OCI-M1 (cell line): ENCODE measurements at places on chromosomes 11 and 22.

- peak; percentile 83 for DNase-seq
Observed at GRCh38 chr22:30195245-30196140, 51.1 kb downstream of the LIF start.

DNA sequence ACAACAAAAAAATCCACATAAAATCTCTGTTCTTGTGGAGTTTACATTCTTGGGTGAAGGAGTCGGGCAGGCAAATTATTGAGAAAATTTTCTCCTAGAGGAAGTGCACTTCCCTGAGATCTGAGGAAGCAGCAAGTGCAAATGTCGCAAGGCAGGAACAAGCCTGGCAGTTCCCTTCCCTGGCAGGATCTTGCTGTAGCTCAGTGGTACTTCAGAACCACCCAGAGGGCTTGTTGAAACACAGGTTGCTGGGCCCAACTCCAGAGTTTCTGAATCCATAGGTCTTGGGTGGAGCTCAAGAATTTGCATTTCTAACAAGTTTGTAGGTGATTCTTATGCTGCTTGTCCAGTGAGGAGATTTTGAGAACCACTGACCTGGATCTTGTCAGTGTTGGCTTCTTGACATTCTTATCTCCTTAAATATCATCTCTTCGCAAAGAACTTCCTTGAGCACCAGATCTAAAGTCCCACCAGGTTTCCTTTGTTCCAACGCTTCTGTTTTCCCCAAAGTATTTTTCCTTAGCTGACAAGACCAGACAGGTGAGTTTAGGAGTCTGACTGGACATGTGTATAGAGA, 9.6 kb downstream of the QSER1 start:
- no peak for DNase-seq

DNA sequence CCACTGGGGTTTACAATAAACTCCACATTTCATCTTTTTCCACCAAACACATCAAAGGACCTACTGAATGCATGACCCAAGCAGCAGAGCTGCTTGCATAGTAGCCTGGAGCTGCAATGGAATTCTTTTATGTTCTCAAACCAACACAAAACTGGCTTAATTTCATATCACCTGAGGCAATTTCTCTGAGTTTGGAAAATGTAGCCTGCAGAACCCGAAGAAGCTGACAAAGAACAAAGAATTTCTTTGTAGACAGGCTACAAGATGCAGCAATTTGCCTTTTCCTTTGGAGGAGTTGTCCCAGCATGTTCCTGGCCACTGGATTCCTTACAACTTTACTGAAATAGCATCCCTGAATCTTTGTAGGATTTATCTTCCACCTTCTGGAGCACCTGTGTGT, 5.5 kb upstream of the TECTA start:
- no peak for DNase-seq

DNA sequence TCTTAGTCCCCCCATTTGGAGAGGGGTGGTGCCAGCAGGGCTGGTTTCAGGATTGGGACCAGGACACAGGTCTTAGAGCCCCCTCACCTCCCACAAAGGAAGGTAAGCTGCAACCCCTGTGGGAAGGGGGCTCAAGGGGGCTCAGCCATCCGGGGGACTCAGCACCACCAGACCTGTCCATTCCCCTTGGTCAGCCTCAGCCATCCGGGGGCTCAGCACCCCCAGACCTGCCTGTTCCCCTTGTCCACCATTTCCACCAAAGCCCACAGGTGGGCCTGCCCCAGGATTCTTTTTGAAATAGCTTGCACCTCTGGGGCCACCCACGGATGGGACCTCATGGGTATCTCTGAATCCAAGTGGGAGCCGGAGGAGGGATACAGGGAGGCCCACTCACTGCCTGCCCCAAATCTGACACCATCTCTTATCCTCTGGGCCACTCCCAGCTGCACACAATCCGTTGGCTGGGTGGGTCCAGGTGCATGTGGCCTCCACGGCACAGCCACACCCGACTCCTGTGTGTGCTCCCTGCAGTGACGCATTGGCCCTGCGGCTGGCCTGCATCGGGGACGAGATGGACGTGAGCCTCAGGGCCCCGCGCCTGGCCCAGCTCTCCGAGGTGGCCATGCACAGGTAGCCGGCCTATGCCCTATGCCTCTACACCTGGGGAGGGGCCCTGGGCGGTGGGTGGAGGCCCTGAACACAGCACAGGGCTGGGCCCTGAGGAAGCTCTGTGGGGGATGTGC, 15.9 kb downstream of the MCAT start:
- DNase-seq: no peak

- DNase-seq: peak; percentile 84
Observed at GRCh38 chr22:41197038-41197972, 7.8 kb upstream of the L3MBTL2 start.

- DNase-seq: no peak
Observed at GRCh38 chr11:106728859-106729258, 289.4 kb downstream of the GUCY1A2 start.

DNA sequence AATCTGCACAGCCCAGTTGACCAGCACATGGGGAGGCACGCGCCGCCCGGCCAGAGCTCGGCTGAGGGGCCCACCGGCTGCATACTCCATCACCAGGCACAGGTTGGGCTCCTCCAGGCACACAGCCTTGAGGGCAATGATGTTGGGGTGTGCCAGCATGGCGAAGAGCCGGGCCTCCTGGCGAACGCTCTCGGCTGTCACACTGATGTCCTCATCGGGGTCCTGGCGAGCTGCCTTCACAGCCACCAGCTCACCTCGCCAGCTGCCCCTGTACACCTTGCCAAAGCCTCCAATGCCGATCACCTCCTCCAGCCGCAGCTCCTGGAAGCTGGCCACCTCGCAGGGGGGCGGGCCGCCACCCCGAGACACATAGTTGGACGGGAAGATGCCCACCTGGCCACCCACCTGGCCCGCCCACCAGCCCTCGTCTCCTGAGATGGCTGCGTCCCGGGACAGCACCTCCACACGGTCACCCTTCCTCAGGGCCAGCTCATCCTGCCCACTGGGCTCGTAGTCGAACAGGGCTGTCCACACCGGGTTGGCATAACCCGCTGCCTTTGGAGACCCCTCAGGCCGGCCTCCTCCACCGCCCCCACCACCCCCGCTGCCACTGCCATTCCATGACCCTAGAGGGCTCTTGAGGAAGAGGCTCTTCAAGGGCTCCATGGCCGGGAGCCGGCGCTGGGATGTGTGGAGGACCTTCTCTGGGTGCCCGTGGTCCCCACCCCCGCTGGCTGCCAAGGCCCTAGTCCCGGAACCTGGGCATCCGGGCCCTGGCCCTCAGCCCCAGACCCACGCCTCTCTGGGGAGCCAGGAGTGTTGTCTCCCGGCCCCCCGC, 711 bp downstream of the MAP3K11 start:
- DNase-seq: no peak

DNA sequence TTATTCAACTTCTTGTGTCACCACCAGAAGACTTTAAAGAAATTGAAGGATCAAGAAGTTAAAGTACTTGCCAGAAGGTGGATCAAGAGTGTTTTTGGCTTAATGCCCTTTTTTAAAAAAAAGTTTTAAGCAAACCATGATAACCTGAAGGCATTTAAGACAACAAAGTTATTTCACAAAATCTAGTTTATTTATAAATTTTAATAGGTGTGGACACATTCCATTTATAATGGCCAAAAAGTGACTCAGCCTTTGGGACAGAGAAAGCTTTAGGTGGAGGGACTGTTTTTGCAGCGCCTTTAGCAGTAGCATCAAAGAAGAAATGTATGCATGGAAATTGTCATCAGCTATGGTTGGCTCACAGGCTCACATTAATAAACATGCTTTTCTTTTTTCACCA, 17.9 kb downstream of the TCP11L1 start:
- DNase-seq: no peak

GRCh38 chr11:46055371-46055770, 65.9 kb downstream of the PHF21A start:
- DNase-seq: no peak

DNA sequence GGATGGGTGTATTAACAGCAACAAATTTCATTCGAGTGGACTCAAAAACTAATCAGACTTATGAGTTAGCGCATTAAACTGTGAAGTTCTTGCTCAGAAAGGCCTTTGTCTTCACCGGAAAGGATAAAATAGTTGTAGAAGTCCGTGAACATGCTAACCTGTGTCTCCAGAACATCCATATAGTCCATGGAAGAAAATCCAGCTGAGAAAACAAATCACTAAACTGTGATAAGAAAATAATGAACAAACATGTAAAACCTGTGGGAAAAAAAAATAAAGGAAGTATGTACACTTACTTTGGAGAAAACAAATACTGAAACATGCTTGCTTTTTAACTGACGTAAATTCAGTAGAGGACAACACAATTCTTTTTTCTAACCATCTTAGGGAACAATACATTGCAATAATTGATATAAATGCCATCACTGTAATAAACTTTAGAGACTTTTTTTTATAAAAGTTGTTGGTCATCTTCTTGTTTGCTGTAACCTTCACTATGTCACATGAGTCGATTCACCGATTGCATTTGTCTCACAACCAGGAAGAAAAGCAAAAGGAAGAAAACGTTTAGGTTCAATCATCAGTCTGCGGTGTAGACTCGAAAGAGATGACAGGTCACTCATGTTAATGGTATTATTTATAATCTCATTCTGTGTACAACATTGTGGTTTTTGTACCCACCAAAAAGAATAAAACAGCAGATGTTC, 41.9 kb downstream of the MSANTD4 start:
- DNase-seq: no peak

DNA sequence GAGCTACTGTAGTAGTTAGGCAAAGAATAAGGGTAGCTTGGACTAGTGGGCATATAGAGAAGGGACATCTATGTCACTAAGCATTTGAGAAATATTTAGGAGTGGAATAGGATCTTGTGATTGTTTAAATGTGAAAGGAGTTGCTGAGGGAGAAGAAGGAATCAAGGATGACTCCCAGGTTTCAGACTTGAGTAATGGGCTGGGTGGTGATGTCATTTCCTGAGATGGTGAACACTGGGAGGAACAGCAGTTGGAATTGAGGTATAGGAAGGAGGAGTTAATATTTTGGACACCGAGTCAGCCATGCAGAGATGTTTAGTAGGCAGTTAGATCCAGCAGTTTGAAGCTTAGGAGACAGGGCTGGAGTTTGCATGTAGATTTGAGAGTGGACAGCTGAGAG, 40.1 kb downstream of the REXO2 start:
- no peak for DNase-seq

DNA sequence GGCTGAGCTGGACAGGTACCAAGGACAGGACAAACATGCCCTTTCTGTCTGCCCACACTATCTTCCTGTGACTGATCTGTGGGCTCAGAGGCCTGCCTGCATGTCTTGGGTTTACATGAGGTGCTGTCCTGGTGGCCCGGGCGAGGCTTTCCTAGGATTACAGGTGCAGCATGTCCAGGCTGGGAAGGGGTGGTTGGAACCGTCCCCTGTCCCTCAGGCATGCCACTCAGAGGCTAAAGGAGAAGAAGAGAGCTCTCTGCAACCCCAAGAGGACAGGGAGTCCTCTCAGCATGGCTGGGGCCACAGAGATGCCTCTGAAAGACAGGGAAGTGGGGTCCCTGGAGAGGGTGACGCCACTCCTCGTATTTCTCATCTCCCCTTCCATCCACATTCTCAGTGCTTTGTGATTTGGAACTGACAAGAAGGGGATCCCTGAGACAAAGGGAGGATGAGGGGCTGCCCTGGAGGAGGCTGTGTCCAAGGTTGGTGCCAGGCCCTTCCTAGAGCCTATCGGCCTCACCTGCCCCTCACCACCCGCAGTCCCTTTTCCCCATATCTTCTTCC, 64.6 kb upstream of the LMO1 start:
- no peak for DNase-seq

- DNase-seq: no peak
Observed at GRCh38 chr22:46417769-46418168, 82.3 kb downstream of the TRMU start.

- no peak for DNase-seq
Observed at GRCh38 chr11:134679592-134679991, 267.6 kb upstream of the B3GAT1 start.

DNA sequence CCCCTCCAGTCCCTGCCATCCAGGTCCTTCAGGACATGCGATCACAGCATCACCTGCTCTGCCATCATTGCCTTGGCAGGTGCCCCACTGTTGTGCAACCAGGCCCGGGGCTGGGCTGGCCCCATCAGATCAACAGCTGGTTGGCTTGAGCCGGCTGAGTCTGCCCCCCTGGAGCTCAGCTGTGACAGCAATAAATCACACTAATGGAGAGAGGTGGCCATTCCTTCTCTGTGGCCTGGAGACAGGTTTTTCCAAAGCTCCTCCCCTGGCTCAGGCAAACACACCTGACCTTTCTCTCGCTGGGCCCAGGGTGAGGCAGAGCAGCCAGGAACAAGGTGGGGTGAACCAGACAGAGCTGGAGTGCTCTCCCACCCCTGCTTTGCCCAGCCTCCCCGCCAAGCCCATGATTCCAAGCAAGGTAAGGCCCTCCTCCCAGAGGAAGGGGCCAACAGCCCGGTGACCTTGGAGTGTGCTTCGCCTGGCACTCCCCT, 8.9 kb upstream of the FXYD2 start:
- no peak for DNase-seq

DNA sequence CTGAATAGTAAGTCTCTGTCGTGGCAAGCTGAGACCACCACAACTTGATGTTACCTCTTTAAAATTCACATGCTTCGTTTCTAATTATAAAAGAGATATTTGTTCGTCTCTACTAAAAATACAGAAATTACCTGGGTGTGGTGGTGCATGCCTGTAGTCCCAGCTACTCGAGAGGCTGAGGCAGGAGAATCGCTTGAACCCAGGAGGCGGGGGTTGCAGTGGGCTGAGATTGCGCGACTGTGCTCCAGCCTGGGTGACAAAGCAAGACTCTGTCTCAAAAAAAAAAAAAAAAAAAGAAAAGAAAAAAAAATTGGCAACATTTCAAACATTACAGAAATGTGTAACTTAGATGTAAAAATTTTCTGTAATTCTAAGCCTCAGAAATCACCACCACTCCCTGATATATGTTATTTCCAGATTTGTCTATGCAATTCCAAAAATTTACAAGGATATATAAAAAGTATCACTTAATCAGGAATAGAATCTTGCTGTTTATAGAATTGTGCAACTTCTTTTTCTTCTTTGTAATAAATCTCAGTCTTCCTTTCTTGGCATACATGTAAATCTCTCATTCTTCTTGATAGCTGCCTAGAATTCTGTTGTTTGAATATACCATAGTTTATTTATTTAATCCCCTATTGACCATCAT, 37.3 kb downstream of the C11orf96 start:
- no peak for DNase-seq

DNA sequence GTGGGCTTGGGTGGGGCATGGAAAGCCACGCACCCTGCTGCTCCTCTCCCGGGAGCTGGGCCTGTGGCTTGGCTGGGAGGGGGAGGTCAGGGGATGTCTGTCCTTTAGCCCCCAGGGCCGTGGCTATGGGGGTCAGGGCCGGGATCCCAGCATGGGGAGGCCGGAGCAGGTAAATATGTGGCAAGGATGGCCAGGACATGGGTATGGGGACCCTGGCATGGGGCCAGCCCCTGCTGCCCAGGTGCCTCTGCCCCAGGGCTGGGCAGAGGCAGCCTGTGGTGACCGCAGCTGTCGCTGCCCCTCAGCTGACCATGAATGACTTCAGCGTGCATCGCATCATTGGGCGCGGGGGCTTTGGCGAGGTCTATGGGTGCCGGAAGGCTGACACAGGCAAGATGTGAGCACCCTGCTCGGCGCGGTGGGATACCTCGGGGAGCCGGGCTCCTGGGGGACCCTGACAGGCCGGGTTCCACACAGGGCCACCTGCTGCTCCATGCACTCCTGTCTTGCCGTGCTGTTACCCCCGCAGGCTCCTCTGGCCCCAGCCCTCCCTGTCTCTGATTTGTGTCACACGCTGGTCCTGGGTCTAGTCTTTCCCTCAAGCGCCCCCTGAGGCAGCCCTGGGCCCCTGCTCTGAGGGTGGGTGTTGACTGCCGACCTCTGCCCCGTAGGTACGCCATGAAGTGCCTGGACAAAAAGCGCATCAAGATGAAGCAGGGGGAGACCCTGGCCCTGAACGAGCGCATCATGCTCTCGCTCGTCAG, 8.1 kb upstream of the ANKRD13D start:
- no peak for DNase-seq

GRCh38 chr22:39288135-39288898, 31.1 kb downstream of the RPL3 start:
- DNase-seq: no peak
